ENCODE measurements at places on chromosomes 16 and 17.

DNA sequence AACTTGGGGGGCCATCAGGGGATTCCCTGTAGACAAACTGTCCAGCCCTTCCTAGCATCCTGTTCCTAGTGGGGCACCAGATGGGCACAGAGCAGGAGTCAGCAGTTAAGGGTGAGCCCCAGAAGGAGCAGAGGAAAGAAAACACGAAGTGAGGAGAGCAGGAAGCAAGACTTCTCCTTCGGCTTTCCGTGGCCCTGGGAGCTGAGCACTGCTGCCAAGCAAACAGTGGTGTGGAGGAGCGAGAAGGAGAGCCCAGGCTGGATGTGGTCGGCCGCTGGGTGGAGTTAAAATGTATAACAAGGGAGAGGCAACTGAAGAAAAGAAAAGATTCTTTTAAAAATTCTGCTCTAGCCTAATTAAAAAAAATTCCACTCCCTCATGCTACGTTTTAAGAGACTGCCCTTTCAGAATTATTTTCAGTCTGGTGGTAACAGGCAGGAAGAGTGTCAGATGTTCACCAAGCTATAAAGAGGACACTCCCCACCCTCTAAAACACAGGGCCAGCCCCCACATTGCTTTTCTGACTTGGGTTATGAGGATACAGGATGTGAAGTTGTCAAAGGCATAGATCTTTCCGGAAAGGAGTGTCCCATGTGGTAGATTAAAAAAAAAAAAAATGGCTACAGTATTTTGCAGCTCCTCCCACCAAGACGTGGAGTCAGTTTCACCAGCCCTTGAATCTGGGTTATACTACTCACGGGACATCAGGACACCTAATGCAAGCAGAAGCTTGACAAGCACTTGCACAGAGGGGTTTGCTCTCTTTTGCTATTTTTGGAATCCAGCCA is 74.9 kb upstream of the ZFHX3 start:
- peak; percentile 82 for DNase-seq

DNA sequence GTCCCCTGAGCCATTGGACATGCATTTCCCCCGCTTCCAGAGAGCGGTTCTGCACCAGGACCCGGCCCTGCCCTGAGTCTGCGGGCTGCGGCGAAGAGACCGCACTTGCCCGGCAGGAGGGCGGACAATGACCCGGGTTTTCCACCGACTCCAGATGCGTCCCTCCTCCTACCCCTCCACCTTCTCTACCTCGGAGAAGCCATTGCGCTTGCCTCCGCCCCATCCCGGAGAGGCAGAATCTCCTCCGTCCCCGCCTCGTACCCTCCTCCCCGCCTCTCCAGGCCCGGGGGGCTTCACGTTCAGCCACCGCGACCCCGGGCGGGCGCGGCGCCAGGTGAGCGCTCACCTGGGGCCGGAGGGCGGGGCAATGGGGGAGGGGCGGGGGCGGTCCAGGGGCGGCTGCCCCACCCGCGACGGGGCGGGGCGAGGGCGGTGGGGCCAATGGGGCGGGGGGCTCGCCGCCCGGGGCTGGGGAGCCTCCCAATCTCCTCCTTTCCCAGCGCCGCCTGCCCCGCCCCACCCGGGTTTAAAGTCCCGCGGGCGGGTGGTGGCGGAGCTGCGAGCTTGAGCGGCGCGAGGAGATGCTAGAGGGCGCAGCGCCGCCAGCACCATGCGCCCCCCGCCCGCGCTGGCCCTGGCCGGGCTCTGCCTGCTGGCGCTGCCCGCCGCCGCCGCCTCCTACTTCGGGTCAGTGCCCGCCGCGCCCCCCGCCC is at the start of gene WNT9B:
WNT9B (plus strand) TSS at position 555 of the 713 bp plus-strand sequence; CDS start at position 611, 56 bp downstream.
- peak; percentile 67 for DNase-seq

GRCh38 chr17:69714669-69715068 is 300.2 kb downstream of the MAP2K6 start:
- DNase-seq, result no peak

- no peak for DNase-seq
These were observed 101.8 kb downstream of the HIC1 start for GRCh38 chr17:2156666-2157065.

GRCh38 chr16:28981517-28981916 is 3.3 kb upstream of the LAT start:
- no peak for DNase-seq

- DNase-seq, result no peak
These were observed 167.4 kb upstream of the XYLT1 start for GRCh38 chr16:17638134-17638533.
